ENCODE measurements at places on chromosomes 5 and 9.

- no peak for DNase-seq
Observed at GRCh38 chr5:75016896-75017295, 35.5 kb downstream of the GCNT4 start.

DNA sequence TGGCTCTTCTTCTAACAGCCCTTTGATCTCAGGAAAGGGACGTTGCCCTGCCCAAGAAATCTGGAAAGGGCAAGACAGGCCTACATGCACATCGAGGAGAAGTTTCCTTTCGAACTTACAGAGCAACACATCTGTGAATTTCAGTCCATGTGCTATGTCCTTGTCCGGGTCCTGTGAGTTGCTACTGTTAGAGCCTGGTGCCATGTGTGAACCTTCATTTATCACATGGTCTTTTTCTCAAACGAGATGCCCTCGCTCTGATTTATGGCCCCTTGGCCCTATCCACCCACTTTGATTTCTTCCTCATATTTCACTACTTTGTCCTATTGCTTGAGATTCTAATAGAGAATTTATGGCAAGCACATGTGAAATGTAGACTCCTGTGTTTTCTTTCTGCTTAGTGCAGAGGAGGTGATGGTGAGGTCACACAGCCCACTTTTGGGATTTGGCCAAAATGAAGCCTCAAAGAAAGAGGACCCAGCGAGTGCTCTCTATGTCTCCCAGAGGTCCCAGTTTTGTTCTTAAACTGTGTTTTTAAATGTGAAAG, 153.1 kb downstream of the SNCAIP start:
- no peak for DNase-seq

DNA sequence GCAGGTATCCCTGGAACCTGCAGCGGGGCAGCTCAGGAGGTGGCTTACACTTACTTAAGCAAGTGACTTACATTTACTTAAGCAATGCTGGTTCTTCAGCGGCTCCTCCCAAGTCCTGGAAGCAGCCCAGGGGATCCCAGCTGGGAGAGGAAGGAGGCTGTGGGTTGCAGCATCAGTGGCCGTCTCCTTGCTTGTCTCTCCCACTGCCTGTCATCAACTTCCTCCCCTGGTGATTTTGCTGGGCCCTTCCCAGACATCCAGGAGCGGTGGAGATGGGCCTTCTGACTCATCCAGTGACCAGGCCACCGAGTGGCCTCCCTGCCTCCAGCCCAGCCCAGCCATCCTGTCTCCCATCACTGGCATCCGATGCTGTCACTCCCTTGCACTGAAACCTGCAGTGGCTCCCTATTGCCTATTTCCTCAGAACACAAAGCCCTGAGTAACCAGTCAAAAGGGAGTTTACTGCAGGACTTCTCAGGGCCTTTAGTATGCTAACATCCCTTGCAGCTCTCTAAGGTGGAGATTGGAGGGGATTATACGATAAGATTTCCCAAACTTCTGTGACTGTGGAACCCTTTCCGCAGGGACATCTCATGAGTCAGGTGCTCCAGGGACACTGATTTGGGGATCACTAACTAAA, 155.9 kb upstream of the PHYKPL start:
- no peak for DNase-seq

DNA sequence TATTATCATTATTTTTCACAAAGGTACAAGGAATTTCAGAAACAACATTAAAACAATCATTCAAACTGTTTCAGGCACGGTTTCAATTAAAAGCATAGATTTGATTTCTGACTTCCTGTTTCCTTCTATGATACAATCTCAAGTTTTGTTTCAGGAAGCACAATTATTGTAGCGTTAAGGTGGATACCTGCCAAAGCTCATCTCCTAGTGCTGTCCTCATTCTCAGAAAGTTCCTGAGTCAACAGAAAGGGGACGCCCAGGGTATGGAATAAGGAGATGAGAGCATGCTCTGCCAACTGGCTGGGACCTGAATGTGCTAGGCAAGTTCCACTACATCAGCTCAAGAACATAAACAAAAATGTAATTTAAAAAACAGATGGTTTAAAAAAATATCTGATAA, 2.0 kb upstream of the TRIM14 start:
- DNase-seq, result no peak

GRCh38 chr5:6480133-6481051, 31.7 kb downstream of the UBE2QL1 start:
- DNase-seq, result no peak

- DNase-seq, result no peak
Observed at GRCh38 chr9:120490888-120491595, 88.9 kb downstream of the CDK5RAP2 start.

- DNase-seq, result no peak
Observed at GRCh38 chr9:121833061-121833460, 181.6 kb downstream of the DAB2IP start.

DNA sequence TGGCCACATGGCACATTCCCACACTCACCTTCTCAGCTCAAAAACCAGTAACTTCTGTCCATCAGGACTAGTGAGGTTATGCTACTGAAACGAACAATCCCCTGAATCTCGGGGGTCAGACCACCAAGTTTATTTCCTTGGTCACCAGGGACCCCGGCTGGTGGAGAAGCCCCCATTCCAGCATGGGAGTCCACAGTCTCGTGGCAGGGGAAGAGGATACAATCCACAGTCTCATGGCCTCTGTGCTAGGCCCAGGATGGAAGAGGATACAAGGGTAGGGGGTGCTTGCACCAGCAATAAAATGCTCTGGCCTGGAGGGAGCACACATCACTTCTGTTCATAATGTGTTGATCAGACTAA, 7.4 kb upstream of the CARD19 start:
- no peak for DNase-seq

DNA sequence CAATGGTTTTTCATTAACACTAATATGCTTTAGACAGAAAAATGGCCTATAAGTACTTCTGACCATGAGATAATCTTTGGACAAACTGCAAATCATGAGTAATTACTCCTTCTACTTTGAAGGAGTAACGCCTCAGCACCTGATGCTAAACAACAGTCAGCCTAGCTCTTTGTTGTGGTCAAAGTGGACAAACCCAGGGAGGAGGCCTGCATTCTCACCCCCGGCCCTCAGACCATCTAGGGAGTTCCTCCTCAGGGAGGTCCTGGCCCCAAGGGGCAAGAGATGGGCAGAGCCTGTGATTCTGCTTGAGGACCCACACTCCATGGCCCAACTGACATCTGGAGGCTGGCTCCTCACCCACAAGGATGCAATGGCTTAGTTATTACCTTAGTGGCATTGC, 48.2 kb upstream of the ANGPTL2 start:
- DNase-seq, result no peak

DNA sequence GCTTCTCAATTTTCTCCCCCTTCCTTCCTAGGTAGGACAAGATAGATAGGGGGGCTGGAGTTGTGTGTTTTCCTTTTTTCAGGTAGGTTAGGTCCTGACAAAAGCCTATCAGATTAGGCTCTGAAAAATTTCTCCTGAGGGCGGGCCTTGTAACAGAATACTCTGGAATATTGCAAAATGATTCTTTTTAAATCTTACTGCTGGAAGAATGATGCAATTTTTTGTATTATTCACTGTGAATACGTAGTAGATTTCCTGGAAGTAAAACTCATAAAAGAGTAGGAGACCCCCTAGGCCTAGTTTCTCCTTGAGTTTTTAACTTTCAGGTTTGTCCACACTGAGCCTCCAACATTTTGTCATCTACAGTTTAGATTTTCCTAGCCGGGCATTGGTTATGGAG, 1701.8 kb downstream of the EFNA5 start:
- no peak for DNase-seq

DNA sequence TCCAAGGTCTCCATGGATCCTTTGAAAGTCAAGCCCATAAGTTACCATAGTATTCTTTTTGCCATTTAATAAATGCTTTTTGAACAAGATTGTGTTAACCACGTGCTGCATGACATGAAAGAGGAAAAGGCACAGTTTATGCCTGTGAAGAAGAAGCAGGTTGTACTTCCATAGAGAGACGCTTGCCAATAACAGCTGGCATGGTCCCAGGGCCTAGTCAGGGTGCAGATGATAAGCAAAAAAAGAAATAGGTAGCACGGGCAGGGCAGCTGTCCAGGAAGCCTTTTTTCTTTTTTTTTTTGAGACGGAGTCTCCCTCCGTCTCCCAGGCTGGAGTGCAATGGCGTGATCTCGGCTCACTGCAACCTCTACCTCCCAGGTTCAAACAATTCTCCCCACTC, 71.8 kb upstream of the CLINT1 start:
- no peak for DNase-seq

GRCh38 chr9:111456529-111456928, 27.7 kb downstream of the ECPAS start:
- no peak for DNase-seq

- no peak for DNase-seq
Observed at GRCh38 chr9:33117306-33117705, 40.8 kb upstream of the SMU1 start.

DNA sequence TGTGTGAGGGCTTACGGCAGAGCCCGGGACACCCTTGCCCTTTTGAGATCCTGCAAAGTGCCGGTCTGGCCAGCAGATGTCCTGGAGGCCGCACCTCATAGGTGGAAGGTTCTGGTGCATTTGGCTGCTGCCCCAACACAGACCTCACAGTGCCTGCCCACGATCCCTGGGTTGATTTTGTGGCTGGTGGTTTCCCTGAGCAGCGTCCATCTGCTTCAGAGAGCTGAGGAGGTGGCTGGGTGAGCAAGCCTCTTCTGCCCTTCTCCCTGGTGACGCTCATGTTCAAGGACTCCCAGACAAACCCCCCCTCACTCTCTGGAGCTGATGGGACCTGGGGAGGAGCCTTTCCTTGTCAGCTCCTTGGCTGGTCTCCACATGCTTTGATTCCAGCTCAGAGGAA, 18.9 kb downstream of the BNIP1 start:
- no peak for DNase-seq

DNA sequence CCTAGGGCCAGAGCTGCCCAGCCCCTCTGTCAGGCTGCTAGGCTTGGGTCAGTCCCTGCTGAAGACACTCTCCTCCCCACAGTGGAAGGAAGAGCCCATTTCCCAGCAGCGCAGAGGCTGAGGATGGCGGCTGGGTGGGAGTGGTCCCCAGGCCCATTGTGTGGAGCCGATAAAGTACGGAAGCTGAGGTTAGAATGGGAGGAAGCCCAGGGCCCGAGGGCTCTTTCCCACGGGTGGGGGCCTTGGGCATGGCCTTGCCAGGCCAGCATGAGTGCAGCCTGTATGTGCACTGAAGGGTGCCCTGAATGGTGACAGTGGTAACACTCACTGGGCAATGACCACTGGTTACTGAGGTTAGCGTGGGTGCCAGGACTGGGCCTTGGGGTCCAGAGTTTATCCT, 125.9 kb downstream of the RGS3 start:
- DNase-seq, result no peak

- no peak for DNase-seq
Observed at GRCh38 chr5:23677996-23678395, 170.6 kb downstream of the PRDM9 start.

GRCh38 chr9:38527503-38527902, 92.9 kb downstream of the ANKRD18A start:
- no peak for DNase-seq

DNA sequence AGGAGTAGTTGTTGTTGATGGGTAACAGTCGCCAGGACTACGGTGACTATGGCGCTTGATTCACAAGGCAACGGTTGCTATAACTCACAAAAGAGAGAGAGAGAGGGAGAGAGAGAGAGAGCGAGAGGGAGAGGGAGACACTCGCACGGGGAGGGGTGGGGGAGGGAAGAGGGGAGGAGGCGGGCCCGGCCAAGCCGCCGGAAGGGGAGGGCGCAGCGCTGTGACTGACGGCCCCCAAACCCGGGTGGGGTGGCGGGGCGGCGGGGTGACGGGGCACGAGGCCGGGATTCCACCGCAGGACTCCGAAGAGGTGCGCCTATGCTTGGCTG, at the start of gene RFX3:
TSS of gene RFX3 (minus strand) at position 166 of the 329 bp plus-strand sequence. CDS start 130,413 bp downstream, outside the sequence.
- peak; percentile 88 for DNase-seq

DNA sequence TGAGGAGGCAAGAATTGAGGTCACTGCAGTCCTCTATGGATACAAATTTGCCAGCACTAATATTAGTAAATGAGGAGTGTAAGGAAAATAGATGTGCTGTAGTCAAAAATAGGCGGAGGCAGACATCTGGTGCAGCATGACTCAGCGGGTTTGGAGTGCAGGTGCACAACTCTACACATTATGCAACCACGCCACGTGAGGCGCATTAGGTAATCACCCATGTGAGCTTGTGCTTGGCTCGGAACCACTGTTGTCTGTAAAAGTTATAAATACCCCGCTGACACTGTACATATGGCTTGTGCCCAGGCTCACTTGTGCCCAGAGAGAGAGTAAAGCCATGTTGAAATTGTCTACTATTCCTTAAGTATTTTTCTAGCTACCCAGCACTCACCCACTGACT, 623.5 kb upstream of the NUDT12 start:
- DNase-seq, result no peak

- no peak for DNase-seq
Observed at GRCh38 chr5:146880966-146881365, 2.4 kb upstream of the PPP2R2B start.
